ENCODE measurements at places on chromosomes 11 and 22.

GRCh38 chr11:9200471-9200870 is 64.7 kb downstream of the DENND5A start:
- no peak for DNase-seq

- DNase-seq: no peak
These were observed 21.4 kb downstream of the FJX1 start for GRCh38 chr11:35639591-35640179.

- no peak for DNase-seq
These were observed 842.7 kb upstream of the CCDC90B start for GRCh38 chr11:84128840-84129239.

- no peak for DNase-seq
These were observed 1.9 kb upstream of the SMDT1 start for GRCh38 chr22:42077486-42078125.

- DNase-seq: no peak
These were observed 103.0 kb downstream of the PARVA start for GRCh38 chr11:12480401-12480800.
